ENCODE measurements at places on chromosomes 3 and 15.
A peak's percentile ranks its signal among the peaks of the same experiment; 100 is the strongest.

- peak; percentile 95 for DNase-seq
Measured at GRCh38 chr15:37100109-37100965, at the start of gene MEIS2. Gene MEIS2, minus strand, starts transcription at chr15:37100549. Its CDS starts 1,083 bp downstream, at chr15:37099466.

DNA sequence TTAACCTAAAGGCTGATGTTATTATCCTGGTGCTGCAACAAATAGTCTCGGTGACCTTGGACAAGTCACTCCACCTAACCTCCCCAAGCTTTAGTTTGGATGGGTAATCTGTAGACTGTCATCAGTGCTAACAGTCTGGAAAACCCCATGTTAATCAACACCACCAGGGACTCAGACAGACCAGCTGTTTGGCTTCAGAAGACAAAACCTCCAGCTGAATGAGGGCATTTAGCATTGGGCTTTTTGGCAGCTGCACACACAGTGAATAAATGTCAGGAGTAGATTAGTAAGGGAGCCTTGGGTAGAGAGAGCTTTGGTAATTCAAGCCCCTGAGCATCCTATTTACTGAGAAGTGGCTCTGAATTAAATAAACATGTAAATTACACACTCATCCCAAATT, 24.9 kb upstream of the C3orf80 start:
- DNase-seq = no peak

GRCh38 chr15:52670087-52670486, 9.1 kb downstream of the ATOSA start:
- no peak for DNase-seq

GRCh38 chr15:85709250-85709649, 85.5 kb downstream of the KLHL25 start:
- no peak for DNase-seq

DNA sequence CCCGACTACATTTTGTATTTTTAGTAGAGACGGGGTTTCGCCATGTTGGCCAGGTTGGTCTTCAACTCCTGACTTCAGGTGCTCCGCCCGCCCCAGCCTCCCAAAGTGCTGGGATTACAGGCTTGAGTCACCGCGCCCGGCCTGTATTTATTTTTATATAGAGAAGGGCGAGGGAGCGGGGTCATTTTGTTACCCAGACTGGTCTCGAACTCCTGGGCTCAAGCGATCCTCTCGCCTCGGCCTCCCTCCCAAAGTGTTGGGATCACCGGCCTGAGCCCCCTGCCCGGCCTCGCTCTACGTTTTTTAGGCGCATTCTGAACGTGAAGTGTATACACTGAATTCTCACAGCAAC, 514 bp upstream of the PPP4R2 start:
- DNase-seq = no peak

DNA sequence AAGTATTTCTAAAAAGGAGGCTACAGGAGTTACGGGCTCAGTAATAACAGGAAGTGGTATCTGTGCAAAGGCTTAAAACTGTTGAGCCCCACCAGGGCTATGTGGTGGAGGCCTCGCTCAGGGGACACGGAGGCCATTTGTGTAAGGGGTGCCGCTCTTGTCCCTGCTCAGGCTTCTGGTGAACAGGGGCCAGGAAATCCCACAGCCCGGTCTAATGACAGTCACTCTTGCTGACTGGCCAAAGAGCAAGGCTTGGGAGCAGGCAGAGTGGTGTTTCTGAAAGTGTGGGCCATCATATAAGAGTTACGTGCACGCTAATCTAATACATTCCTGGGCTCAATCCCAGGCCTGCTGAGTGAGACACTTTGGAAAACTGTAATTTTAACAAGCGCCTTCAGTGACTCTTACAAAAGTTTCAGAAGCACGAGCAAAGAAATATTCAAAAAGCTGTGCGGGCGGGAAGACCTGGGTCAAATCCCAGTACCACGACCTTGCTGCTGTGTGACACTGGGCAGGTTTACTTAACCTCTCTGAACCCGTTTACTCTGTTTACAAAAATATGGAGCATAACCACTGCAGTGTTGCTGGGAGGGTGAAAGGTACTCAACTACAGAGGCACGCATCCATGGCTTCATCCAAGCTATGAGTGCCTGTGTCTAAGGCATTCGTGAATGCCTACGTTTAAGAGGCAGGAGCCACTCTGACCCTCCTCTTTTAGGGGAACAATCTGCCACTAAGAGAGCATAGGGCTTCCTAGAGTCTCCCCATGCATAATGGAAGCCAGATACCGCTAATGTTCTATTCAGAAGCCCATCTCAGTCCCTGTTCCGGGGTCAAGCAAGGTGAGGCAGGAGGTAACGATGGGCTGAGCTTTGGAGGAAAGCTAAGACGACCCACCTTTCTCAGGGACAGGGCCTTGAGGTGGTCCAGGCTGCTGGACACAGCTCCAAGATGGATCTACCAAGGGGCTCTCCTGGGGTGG, 2.0 kb downstream of the ATP10A start:
- no peak for DNase-seq

GRCh38 chr3:32296251-32297204, 58.0 kb downstream of the CMTM8 start:
- DNase-seq = peak; percentile 54

- no peak for DNase-seq
Measured at GRCh38 chr3:94735354-94735753, 672.5 kb downstream of the NSUN3 start.

DNA sequence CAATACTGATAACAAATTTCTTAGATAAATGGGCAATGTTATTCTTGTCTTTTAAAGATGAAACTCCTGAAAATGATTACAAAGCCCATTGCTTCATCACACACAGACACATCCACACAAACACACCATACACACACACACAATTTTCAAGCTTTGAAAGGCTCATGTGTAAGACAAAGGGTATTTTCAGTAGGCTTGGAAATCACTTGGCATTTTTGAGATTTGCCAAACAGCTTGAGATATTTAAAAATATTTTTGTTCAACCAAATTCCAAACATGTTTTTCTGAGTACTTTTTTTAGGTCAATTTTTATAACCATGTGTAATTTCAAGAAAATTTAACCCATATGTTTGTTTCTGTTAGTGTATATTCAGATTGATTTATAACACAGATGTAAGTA, 283.7 kb downstream of the ROBO2 start:
- no peak for DNase-seq

GRCh38 chr3:187150599-187150998, 11.3 kb upstream of the RPL39L start:
- no peak for DNase-seq

DNA sequence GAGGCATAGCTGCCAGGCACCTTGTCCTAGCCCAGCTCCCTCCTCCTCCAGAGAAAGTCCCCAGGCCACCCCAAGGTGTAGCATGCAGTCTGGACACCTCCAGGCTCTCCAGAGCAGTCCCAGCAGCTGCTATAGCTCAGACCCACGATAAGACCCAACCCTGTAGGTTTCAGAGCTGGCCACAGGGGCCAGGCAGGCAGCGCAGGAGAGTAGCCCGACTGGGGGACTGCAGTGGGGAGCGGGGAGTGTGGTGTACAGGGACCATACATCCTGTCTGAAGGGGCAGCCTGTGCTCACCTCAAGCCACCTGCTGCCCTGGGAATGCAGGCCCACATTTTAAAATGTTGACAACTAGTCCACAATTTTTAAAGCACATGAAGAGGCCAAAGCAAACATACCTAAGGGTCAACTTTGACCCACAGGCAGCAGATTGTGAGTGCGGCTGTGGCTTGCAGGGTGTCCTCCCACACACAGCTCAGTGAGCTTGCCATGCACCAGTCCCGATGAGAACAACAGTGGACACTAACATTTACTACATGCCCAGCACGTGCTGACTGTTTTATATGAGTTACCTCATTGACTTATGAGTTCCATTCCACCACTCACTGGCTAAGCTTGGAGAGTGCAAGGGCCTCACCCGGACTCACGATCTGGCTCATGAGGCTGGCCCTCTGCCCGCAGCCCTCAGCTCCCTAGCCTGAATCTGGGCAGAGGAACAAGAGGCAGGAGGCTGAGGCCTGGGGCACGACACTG, 81.4 kb downstream of the DNAJB8 start:
- peak; percentile 65 for DNase-seq

- no peak for DNase-seq
Measured at GRCh38 chr3:169591983-169592644, 71.4 kb downstream of the MECOM start.

DNA sequence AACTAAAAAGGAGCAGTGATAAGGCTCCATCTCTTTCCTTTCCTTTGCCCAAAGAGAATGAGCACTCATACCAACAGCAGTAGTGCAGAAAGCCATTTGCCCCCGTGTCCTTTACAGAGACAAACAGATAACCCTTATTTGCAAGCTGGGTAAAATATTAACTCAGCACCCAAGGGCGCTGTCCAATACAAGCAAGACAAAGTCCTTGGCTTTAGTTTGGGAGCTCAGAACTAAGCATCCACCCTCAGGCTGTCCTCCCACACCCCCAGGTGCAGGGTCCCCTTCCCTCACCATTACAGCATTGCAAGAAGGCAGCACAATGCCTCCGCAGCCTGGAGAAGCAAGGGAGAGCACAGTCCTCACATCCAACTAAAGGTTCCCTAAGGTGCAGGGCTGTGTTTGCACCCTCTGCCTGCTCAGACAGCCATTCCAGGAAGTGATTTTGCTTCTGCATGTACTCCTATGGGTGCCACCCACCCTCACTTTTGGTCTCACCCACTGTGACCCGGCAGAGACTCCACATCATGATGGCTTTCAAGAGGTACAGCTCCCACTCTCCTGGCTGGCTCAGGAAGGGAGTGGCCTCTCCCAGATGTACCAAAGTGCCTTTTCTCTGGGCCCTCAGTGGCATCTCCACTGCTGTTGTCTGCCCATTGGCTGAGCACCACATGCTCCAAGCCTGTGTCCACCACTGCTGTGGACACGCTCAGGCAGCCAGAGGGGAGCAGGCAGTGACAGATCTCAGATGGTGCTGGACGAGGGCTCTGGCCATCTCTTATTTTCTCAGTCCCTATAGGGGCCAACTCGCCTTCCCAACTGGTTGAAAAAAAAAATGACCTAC, 34.1 kb upstream of the HES1 start:
- no peak for DNase-seq

GRCh38 chr3:160403028-160403545, 3.6 kb downstream of the SMC4 start:
- no peak for DNase-seq

- no peak for DNase-seq
Measured at GRCh38 chr3:182018361-182018760, 306.6 kb downstream of the SOX2 start.

GRCh38 chr3:41630708-41631107, 331.2 kb downstream of the ULK4 start:
- no peak for DNase-seq

- peak; percentile 4 for DNase-seq
Measured at GRCh38 chr3:52367891-52368880, 52.1 kb downstream of the DNAH1 start.

DNA sequence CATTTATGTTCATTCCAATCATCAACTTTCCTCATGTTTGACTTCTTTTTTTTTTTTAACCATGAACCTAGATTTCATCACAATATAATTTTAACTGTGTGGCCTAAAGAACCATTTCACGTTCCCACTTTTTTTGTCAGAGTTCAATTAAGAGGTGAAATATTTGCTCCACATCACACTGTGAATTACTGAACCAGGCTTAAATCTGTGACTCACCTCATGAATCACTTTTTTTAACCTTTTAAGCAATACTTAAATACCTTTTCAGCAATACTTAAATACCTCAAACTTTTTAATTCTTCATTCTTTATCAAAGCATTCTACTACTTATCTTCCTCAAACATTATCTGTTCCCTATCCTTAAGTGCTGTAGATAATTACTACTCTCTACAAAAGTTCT, 137.6 kb downstream of the SI start:
- no peak for DNase-seq

DNA sequence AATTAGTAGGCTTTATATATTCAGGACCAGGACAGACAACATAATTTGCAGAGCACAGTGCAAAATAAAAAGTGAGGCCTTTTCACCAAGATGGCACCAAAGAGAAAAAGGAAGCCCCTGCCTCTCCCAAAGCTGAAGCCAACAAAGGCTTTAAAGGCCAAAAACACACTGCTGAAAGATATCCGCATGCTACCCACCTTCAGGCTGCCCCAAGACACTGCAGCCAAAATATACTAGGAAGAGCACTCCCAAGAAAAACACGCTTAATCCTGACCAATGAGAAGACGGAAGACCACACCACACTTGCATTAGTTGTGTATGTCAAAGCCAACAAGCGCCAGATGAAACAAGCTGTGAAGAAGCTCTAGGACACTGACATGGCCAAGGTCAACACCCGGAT, 38.0 kb downstream of the PIK3CB start:
- DNase-seq = no peak

- no peak for DNase-seq
Measured at GRCh38 chr3:9914559-9915253, 2.2 kb upstream of the IL17RC start.

DNA sequence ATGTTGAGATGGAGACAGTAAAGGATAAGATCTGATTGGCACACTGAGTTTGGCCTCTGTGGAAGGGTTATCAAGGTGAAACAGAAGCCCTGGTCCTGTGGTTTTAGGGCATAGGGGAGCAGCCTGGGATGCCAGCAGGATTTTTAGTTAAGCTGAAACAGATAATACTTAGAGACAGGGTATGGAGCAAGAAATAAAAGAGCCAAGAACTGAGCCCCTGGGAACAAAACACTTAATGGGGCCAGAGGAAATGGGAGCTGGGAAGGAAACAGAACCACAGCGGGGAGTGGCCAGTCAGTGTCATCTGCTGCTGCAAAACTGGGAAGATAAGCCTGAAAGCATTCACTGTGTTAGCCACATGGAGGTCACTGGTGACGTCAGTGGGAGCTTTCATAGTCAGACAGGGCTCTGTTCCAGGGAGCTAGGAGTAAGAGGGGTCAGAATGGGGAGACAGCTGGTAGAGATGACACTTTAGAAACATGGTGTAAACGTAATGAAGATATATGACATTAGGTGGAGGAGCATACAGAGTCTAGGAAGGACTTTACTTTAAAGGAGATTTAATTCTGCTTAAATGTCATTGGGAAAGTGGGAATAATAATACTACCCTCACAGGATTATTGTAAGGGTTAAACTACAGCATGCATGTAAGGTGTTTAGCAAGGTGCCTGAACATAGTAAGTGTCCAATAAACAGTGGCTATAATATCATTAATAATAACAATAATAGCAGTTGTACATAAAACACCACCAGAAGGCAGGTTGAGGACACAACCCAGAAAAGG, 172.7 kb upstream of the CTNNB1 start:
- peak; percentile 58 for DNase-seq

DNA sequence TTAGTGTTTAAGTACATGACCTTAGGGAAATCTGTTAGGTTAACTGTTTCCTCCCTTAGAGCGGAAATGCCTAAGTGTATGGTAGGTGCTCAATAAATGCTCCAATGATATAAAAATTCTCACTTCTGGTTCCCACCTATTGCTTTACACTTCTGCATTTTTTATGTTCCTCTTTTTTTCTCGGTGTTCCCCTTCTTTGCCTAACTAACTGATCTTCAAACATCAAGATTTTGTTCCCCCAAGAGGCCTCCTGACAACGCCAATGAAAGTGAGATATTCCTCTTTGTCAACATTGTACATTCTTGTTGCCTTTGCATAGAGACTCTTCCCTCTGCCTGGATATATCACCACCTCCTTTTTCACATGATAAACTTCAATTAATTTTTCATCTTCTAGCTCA, 17.4 kb downstream of the SLC35A5 start:
- DNase-seq = no peak
